Kidney epithelial cell (primary cell): ENCODE measurements at places on chromosomes 11 and 22.

DNA sequence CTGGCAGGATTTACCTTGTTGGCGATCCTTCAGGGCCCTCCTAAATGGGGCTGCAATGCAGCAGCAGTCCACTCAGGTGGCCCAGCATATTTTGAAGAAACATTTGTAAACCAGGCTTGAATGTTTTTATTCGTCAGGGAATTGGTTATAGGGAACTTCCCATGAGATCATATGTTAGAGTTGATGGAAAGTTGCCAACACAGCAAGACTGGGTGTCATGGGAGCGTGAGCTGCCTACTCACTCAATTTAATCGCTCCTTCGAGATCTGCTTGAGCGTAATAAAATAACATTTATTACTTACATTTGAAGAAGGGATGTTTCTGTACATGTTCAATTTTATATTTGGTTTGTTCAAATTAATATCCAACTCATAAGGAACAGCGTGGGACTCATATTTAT, 19.4 kb downstream of the OR2AT4 start:
- no peak for DNase-seq

DNA sequence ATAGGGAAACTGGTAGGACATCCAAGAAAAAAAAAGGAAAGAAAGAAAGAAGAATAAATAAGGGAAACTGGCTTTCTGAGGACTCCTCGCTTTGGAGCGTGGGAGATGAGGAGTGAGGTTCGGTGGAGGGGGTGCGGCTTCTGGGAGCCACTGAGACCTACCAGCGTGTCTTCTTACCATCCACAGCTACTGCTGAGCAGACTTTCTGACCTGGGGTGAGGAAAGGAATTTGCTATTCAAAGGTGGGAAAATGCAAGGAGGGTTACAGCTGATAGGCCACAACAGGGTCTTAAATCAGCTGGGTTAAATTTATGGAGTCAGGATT, 488 bp upstream of the SELENOM start:
- no peak for DNase-seq

DNA sequence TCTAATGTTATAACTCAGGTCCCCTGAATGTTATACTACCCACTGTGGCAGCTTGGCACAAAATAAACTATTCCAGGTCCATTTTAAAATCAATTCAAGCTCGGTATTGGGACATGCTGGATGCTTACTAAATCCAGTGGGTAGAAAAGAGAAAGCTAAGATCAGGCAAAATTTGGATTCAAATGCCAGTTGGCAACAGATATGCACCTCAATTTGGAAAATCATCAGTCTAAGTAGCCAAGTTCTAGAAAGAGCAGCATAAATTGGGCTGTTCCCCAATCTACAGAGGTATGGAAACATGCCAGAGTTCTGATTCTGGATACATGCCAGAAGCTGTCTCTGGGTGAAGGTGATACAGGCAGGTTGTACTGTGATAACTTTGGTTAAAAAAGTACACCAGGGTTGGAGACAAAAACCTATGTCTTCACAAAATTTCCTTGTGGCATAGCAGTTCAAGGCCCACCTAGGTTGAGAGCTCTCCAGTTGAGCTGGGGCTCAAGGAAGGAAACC, 427.8 kb downstream of the LRRC4C start:
- DNase-seq: no peak

DNA sequence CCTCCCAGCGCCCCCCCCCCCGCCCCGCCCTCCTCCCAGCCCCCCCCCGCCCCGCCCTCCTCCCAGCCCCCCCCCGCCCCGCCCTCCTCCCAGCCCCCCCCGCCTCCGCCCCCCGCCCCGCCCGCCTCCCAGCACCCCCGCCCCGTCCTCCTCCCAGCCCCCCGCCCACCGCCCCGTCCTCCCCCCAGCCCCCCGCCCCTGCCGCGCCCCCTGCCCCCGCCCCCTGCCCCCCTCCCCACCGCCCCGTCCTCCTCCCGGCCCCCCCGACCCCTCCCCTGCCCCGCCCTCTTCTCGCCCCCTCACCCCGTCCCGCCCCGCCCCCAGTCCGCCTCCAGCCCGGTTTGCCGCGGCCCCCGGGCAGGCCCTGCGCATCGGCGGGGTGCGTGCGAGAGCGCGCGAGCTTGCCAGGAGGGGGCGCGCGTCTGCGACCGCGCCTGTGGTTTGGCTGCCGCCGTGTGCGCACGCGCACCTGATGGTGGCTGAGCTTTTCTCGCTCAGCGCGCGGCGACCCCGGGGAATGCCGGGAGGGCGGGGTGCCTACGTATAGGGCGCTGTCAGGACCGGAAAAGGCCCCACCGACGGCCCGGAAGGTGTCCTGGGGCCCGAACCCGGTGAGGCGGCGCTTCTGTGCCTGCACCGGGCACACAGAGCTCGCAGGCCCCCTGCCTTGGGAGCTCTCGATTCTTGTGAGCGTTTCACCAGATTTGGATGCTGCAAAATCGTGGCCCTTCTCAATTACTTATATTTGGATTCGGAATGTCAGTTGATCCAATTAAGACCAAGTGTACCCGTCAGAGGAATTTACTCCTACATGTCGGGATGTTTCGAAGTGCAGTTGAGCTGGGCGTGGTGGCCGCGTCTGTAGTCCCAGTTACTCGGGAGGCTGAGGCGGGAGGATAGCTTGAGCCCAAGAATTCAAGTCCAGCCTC, 501 bp upstream of the TTLL12 start:
- peak; percentile 58 for DNase-seq

- DNase-seq: no peak
These were observed 183.0 kb downstream of the IGLL1 start for GRCh38 chr22:23397008-23397612.

DNA sequence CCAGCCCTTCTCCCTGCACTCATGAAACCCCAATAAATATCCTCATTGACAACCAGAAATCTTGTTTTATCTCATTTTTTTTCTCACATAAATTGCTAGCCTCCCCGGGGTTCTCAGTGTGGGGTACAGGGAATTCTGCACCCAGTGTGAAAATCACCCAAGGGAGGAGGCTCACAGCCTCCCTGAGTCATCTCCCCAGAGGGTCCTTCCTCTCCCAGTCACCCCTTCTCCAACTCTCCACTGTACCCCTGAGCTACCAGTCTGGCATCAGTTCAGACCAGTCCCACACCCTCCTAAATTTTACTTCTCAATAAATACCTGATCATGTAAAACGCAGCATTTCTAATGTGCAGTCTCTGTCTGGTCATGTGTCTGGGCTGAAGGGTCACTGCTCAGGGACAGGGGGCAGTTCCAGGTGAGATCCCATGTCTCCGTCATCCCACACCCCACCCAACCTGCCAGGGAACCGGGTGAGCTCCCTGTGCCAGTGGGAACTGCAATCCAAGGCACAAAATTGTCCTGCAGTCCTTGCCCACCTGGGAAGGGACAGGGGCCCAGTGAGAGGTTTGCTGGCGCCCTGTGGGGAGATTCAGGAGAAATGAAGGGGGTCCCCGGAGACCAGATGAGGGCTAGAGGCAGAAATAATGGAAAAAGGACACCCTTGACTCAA, 8.3 kb downstream of the IGLL5 start:
- no peak for DNase-seq

GRCh38 chr22:39308614-39309363, 10.6 kb downstream of the RPL3 start:
- no peak for DNase-seq

- no peak for DNase-seq
These were observed 414.5 kb upstream of the SYN3 start for GRCh38 chr22:33472462-33473344.

DNA sequence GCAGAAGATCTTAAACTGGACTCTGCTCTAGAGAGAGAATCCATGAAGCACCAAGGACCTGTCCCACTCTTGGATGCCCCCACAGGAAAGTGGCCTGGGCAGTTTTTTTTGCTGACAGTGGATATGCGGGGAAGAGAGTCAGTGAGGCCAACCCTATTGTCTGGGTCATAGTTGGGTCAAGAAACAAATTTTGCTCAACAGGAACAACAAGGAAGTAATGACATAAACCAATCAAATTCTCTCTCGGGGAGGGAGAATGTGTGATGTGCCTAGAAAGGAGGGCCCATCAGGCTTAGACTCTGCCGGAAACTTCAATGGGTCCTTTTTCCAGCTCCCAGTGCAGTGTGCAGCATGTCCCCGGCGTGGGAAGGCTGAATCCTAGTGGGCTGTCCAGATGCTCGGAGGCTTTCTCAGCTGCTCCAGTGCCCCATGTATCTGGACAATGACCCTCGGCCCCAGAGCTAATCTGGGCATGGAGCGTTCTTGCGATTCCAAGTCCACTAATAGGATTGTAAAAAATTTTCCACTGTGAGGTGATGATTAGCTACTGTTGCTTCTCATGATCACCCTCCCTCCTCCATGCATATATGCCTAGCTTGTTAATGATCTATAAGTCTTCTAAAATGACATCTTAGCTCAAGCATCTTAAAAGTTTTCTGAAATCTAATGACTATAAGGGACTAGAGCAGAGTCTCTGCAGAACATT, 101.0 kb downstream of the SNX19 start:
- DNase-seq: no peak

DNA sequence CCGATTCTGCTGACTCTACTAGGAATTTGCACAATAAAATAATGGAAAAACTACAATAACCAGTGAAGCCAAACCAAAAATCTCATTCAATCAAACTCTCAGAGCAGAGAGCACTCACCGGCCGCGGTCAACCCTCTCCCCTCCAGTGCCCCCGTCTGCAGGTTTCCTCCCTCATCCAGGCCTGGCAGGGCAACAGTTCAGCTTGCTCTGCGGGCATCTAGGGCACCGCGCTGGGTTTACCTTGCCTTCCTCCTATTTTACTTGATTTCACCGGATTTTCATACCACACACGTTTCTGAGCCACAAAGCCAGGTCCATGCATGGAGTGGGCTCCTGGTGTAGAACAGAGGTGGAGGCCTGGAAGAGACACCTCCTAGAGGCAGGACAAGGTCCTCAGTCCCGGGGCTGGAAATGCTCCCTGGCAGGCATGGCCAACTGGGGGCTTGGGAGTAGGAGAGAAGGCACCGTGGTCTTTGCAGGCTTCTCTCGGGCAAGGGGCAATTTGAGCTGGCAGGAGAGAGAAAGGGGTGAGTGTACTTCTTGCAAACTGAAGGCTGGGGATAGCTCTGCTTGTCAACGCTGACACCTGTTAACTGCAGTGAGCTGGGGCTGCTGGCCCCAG, 938.4 kb downstream of the BRD1 start:
- DNase-seq: no peak
